ENCODE measurements at places on chromosomes 3 and 15.

DNA sequence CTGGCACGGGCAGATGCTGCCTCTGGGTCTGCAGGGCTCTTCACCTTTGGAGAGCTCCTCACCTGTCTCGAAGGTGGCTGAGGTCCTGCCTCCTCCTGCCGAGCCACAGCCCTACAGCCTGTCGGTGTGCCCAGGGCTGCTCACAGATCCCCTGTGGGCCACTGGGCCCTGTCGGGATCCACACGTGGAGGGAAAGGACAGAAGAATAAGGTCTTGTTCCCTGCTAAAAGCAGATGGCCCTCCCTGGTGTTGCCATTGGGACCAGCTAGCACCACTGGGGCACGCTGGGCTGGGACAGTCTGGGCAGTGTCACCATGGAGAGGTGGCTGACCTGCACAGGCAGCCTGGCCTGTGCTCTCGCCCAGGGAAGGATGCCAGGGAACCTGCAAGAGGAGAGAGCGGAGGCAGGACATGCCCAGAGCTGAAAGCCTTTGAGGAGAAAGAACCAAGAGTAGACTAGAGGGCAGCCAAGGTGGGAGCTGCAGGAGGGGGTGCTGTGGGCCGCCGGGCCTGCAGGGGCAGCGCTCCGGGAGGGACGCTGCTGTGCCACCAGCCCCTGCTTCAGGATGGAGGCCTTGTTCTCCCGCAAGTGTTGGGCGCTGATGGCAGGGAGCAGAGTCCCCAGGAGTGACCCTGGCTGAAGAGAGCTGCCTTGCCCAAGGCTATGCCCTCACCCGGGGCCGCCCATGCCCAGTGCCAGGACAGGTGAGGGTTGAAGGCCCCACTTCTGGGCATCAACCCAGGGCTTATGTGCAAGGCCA is 210.2 kb downstream of the XXYLT1 start:
- no peak for DNase-seq

DNA sequence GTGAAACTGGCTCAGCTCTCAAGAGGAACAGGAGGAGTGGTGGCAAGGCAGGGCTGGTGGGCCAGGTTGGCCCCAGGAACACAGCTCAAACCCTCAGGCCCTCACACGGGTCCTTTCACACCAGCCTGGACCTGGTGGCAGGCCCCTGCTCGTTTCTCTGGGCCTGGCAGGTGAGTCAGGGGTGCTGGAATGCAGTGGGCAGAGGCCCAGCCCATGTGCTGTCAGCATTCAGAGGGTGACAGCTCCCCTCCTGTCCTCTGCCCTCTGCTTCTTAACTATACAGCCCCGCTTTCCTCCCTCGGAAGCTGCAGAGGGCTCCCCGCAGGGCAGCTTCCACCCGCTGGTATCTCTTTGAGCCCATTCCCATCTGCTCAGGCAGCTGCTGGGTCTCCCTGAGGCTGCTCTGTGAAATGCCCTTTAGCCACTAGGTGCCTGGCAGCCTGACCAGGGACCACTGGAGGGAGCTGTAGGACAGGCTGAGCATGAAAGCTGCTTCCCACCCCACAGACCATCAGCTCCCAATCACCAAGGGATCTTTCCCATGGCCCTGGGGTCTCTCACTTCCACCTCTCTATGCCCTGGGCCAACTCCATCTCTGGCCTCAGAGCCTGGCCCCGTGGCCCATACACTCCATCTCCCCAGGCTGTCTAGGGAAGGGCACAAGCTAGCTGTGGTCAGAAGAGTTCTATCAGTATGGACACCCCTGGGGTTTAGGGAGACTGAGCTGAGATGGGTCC is 24.8 kb downstream of the SHF start:
- no peak for DNase-seq

DNA sequence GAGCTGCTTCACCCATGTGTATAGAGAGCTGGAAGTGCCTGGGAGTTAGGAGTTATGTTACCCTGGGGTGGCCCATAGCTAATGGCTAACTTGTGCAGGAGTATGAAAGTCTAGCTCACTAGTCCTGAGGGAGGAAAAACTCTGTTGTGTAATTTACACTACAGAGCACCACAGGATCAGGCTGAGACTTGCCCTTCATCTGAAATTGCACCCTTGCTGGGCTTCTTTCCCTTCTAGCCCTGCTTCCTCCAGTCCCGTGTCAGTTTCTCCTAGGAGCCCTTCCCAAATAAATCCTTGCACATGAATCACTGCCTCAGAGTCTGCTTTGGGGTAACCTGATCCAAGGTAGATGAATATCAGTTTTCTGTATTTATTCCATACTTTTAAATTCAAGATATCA is 40.0 kb downstream of the CTXND1 start:
- no peak for DNase-seq

GRCh38 chr15:63339006-63339766 is 42.5 kb downstream of the CA12 start:
- DNase-seq, result no peak

- no peak for DNase-seq
Measured at GRCh38 chr3:189355481-189356201, 183.9 kb downstream of the TPRG1 start.

DNA sequence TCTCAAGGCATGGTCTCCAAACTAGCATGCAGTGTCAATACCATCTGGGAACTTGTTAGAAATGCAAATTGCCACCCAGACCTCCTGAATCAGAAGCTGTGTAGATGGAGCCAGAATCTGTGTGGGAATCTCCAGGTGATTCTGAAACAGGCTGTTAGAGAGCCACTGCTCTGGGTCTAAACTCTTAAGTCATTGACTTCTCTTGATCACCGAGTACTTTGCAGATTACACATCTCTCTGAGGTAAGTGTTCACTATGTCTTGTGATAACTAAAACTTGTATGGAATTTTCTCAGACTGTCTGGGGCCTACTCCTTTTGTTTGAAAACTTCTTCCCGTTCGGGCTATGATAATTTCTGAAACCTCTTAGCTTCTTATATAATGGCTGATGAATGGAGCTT is 315.6 kb downstream of the EDEM1 start:
- no peak for DNase-seq
